RCC 7860 (cell line): ENCODE measurements at places on chromosomes 12 and 14.

GRCh38 chr14:99840774-99841305, 47.6 kb downstream of the EML1 start:
- no peak for DNase-seq

- DNase-seq, result no peak
These were observed 117.2 kb downstream of the SAMD4A start for GRCh38 chr14:54683882-54684794.

- no peak for DNase-seq
These were observed 40.2 kb downstream of the DACT1 start for GRCh38 chr14:58677996-58678395.

DNA sequence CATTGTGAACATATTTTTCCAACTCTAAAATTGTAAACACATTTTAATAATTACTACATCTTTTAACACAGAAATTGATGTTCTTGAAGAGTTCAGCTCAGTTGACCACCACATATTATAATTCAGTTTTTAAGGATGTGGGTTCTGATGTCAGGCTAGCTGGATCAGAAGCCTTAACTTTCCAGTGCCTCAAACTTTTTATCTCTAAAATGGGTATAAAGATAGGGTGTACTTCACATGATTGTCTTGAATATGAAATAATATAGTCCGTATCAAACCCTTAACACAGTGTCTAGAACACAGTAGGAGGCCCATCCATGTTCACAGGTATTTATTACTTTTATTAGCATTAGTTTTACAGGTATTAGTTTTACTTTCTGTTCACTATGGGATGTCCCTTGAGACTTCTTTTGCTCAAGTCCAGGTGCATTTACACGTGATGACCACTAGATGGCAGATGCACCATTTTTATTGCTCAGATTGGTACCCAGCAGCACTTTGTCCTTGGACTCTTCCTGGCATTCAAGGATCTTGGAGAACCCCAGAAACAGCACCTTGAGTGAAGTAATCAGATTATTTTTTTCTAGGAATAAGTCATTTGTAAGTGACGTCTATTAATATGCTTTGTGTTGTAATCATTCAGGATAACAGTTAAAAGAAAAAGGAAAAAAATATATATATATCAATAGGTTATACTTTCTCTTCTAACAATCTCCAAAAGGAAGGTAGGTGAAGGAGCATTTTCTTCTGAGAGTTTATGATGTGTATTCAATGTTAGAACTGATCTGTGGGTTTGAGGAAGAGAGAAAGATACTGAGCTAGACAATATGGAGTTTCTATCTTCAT, 580.2 kb downstream of the ETNK1 start:
- DNase-seq, result peak; percentile 19

- DNase-seq, result no peak
These were observed 230.9 kb upstream of the DDHD1 start for GRCh38 chr14:53384073-53384472.
